ENCODE measurements at places on chromosomes 5 and 9.
A peak's percentile ranks its signal among the peaks of the same experiment; 100 is the strongest.

- DNase-seq = peak; percentile 43
These were observed 132.2 kb downstream of the FBXO4 start for GRCh38 chr5:42057254-42057690.

GRCh38 chr5:180519098-180519497 is 24.9 kb downstream of the CNOT6 start:
- no peak for DNase-seq

GRCh38 chr9:31556667-31557463 is 827.6 kb upstream of the ACO1 start:
- DNase-seq = no peak

DNA sequence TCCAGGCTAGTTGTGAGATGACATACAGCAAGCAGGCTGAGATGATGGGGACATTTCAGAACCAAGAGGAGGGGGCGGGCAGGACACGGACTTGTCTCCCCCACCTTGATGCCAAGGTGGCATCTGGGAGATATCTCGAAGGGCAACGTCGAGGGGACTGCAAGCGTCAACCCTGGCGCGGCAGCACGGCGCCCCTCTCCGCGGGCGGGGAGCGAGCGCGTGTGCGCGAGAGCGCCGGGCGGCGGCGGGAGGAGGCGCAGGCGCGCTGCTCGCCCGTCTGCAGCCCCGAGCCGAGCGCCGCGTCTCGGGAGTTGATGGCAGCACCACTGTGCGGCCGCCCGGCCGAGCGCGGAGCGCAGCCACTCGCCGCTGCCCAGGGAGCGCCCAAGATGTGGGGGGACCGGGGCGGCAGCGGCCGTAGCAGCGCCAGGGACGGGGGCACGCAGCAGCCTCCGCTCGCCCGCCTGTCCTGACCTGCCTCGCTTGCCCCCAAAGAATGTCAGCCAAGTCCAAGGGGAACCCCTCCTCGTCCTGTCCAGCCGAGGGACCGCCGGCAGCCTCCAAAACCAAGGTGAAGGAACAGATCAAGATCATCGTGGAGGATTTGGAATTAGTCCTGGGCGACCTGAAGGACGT is at the start of gene PRR16:
Gene PRR16 (plus strand): TSS at position 310 of the 636 bp plus-strand sequence.
- DNase-seq = peak; percentile 60

DNA sequence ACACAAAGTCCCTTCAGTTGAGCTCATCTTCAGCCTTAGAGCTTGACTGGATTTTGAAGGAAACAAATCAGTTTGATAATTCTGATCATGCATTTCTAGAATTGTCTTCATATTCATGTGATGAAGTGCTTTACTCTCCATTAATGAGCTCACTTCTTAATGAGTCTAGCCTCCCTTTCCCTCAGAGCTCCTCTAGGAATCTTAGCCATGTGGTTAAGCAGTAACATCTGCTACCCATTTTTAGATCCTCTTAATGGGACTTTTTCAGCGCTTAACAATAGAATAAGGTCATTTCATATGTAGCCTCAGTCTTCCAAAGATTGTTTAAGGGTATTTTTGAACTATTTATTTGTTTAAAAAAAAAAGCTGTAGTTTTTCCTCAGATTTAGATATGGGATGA is 36.9 kb upstream of the LURAP1L start:
- no peak for DNase-seq
